ENCODE measurements at places on chromosomes 4 and X. TPM values are rescaled to one million over a fixed set of nuclear protein-coding genes. Genes with fewer than 3 reads are reported as not detected.

The PF4V1 gene
- not detected for total RNA-seq

The OPN1MW3 gene
- not detected for total RNA-seq

The SPANXB1 gene
- not detected for total RNA-seq

The LAGE3 gene
- total RNA-seq, result 32.9 TPM

The BTK gene
- 2.4 TPM for total RNA-seq

All from right atrium auricular region (tissue), 2 donors.